T follicular helper cell (primary cell): ENCODE measurements at places on chromosomes 3 and 15.

DNA sequence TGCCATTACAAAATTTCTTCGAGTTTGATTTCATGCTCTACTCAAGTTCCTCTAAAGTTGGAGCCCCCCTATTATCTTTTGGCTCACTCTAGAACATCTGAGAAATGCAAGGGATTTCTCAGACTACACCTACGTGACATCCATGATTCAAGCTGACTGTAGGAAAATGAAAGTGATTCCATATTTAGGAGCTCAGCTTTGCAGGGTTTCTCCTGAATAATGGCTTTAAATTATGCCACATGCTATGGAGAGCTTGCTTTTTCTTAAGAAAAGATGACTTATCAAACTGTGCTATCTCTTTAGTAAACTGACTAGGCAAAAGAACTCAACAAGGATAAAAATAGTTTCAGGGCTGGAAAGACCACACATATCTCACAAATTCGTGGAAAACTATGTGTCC lies 292.1 kb downstream of the LSAMP start:
- DNase-seq: no peak

- DNase-seq: no peak
Measured at GRCh38 chr15:88719654-88720053, 80.8 kb downstream of the ISG20 start.

DNA sequence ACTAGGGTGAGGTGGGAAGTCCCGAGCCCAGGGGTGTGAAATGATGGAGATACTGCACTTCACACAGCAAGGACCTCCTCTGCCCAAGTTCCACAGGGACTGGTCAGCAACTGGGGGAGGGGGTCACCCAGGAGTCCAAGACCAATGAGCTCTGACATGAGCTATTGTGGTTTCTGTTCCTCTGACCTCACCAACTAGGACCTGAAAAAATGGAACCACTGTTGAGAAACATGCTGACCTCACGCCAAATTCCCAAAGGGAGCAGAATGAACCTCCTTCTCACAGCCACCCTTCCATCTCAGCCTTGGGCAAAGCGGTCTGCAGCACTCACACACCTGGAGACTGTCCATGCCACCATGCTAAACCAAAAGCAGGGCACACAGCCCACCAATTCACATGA lies 69.3 kb downstream of the LRIG1 start:
- DNase-seq: no peak

GRCh38 chr3:151330899-151331298 lies 1.6 kb upstream of the P2RY13 start:
- no peak for DNase-seq

GRCh38 chr3:45381168-45381852 lies 7.1 kb upstream of the LARS2 start:
- DNase-seq: no peak

DNA sequence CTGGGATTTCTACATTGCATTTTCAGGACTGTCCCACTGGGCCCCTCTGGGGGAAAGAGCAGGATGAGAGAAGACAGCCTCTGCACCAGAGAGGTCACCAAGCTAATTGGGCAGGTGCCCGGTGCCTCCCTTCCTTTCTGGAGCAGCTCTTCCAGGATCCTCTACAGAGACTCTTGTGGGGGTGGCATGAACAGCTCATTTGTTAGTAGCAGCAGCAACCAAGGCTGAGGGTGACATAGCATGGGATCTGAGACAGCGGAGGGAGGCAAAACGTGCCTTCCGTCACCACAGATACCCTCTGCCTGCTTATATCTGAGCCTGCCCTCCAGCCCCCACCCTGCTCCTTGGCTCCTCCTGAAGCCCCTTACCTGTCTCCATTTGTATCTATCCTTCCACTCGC lies 83.1 kb upstream of the OXTR start:
- DNase-seq: no peak

DNA sequence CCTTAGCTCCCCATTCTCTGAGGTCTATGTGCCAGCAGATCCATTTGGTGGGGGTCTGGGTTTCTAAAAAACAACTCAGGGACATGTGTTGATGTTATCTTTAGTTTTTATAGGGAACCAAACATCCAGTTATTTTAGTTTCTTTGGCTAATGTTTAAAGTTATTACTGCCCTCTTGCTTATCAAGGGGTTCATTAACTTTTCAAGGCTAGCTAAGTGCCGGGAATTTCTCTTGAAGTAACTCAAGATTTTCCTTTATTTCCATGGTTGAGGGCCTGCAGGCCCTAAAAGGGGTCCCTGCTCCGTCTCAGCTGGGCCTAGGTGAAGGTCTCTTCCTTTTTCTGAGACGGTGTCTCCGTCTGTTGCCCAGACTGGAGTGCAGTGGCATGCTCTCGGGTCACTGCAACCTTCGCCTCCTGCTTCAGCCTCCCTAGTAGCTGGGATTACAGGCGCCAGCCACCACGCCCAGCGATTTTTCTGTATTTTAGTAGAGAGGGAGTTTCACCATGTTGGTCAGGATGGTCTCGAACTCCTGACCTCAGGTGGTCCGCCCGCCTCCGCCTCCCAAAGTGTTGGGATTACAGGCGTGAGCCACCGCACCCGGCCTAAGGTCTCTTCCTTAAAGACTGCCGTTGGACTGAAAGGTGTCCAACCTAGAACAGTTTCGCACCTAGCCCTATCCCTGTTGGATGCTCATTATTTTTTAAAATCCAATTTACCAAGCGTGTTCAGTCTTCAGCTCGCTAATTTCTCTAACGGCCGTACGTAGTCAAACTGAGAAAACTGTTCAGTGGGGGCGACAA lies 1.3 kb upstream of the OXSR1 start:
- no peak for DNase-seq
